GM23248 (cell line): ENCODE measurements at places on chromosomes 7 and 10. TPM values are rescaled to one million over a fixed set of nuclear protein-coding genes. Genes with fewer than 3 reads are reported as not detected.

Gene GPRIN2
- polyA plus RNA-seq, result not detected in 2 replicates

Gene PRKG1
- 9.4 and 10.7 TPM in 2 replicates for polyA plus RNA-seq

Gene MAGI2
- 2.2 and 3.5 TPM in 2 replicates for polyA plus RNA-seq

DNA sequence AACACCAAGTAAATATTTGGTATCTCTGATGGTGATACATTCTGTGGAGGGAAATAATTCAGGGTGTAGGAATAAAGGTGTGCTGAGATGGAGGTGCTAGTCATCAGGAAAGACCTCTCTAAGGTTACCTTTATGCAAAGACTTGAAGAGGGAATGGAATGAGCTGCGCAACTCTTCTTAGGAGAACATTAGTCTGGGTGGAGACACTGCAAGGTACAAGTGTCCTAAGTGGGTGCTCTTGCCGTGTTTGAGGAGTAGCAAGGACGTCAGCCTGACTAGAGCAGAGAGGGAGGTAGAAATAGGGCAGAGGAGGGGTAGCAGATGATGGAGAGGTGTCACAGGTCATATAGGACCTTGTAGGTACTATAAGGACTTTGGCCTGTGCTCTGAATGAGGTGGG lies 148.1 kb downstream of the AUTS2 start:
- DNase-seq, result no peak
- H3K27ac ChIP-seq, result no peak overlapping the region
- H3K4me1 ChIP-seq, result no peaks in the 10 kb centered on the region
- no peak overlapping the region for H3K4me3 ChIP-seq
- no peaks in the 10 kb centered on the region for H3K36me3 ChIP-seq

GRCh38 chr10:32970910-32971309 lies 12.9 kb upstream of the ITGB1 start:
- no peak for DNase-seq
- H3K4me3 ChIP-seq, result no peak overlapping the region
- H3K27me3 ChIP-seq, result no peaks in the 10 kb centered on the region
- peaks cover 4% of the 10 kb centered on the region; the same call in 1 of the 2 replicates for H3K4me1 ChIP-seq
- H3K36me3 ChIP-seq, result no peaks in the 10 kb centered on the region

- no peaks in the 10 kb centered on the region for H3K36me3 ChIP-seq
- peak overlapping the region; percentile 86 for H3K4me3 ChIP-seq
- peaks cover 12% of the 10 kb centered on the region; the same call in 1 of the 2 replicates for H3K4me1 ChIP-seq
- peak; percentile 71 for DNase-seq
Measured at GRCh38 chr7:105876964-105877601, 684 bp upstream of the ATXN7L1 start.

- DNase-seq, result no peak
- no peaks in the 10 kb centered on the region for H3K4me1 ChIP-seq
- no peaks in the 10 kb centered on the region for H3K36me3 ChIP-seq
- H3K27me3 ChIP-seq, result no peaks in the 10 kb centered on the region
- H3K4me3 ChIP-seq, result no peak overlapping the region
- no peak overlapping the region for H3K27ac ChIP-seq
Measured at GRCh38 chr7:153422291-153423209, 629.6 kb upstream of the DPP6 start.

GRCh38 chr7:100072462-100072861 lies 9.1 kb downstream of the ZNF3 start:
- no peaks in the 10 kb centered on the region for H3K27me3 ChIP-seq
- no peak for DNase-seq
- no peak overlapping the region for H3K4me3 ChIP-seq
- H3K36me3 ChIP-seq, result peaks cover 71% of the 10 kb centered on the region
- no peak overlapping the region for H3K27ac ChIP-seq
